ENCODE measurements at places on chromosomes 7 and 10.

DNA sequence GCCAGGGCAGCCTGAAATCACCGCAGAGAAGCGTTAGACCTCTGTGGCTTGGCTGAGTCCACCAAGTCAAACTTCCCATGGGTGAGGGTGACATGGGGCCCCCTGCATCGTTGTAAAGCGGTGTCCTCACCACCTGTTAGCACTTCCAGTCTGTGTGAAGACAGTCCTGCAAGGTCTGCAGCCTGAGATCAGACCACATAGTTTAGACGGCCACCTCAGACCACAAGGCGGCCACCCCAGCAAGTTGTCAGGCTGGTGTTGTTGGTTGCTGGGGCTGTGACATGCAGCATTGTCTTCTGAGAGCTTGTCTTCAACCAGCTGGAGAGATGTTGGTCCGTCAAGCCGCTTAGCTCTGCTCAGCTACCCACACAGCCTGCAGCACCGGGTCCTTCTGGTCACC, 44.1 kb upstream of the TARP start:
- DNase-seq, result no peak

DNA sequence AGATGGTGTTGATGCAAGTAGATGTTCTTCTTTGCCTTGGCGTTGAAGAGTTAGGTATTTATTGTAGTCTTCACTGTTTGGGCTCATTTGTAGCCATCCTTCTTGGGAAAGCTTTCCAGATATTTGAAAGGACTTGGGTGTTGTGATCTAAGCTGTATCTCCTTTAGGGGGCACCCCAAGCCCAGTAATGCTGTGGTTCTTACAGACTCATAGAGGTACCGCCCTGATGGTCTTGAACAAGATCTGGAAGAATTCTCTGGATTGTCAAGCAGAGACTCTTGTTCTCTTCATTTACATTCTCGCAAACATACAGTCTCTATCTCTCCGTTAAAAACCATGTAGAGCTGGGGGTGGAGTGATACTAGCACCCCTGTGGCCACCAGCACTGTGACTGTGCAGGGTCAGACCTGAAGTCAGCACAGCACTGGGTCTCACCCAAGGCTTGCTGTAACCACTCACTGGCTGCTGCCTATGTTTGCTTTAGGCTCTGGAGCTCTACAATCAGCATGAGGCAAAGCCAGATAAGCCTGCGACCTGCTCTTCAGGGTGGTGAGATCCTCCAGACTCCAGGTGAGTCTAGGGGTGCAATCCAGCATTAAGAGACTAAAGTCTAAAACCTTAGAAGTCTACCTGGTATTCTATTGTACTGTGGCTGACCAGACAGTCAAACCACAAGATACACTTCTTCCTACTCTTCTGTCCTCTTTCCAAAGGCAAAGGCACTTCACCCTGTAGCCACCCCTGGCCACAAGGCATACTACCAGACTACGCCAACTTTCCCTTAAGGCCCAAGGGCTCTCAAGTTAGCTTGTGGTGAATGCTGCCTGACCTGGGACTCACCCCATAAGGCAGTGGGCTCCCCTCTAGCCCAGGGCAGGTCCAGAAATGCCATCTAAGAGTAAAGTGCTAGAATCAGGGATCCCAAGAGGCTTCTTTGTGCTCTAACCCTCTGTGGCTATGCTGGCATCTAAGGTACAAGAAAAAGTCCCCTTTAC, 209.7 kb upstream of the TMEM196 start:
- DNase-seq, result no peak

GRCh38 chr10:35754519-35754918, 112.4 kb upstream of the FZD8 start:
- DNase-seq, result no peak

GRCh38 chr10:90293616-90294015, 564.2 kb downstream of the HTR7 start:
- DNase-seq, result no peak

- no peak for DNase-seq
Observed at GRCh38 chr10:89216056-89216455, 8.9 kb upstream of the CH25H start.

DNA sequence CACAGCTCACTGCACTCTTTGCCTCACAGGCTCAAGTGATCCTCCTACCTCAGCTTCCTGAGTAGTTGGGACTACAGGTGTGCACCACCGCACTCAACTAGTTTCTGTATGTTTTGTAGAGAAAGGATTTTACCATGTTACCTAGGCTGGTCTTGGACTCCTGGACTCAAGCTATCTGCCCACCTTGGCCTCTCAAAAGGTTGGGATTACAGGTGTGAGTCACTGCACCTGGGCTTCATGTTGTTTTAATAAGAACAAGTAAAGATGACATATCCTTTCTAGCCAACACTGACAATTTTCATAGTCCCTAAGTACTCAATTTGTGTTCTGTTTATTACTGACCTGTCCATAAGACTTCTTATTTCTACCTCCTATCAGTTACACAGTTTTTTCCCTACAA, 16.8 kb downstream of the SEMA3C start:
- DNase-seq, result no peak

GRCh38 chr10:65430979-65431378, 1494.9 kb upstream of the LRRTM3 start:
- DNase-seq, result no peak

GRCh38 chr10:123706236-123706635, 40.1 kb downstream of the GPR26 start:
- no peak for DNase-seq

- no peak for DNase-seq
Observed at GRCh38 chr7:47651355-47652317, 69.7 kb upstream of the TNS3 start.

Measured in NCI-H2081 treated with DMSO at 0.1 percent for 48 hours (cell line).